Activated CD4-positive, CD25-positive, alpha-beta regulatory T cell treated with anti-CD3 and anti-CD28 coated beads, Interleukin-2, amount 50 U/mL, for 24 hours (primary cell): ENCODE measurements at places on chromosomes 12 and 14.

DNA sequence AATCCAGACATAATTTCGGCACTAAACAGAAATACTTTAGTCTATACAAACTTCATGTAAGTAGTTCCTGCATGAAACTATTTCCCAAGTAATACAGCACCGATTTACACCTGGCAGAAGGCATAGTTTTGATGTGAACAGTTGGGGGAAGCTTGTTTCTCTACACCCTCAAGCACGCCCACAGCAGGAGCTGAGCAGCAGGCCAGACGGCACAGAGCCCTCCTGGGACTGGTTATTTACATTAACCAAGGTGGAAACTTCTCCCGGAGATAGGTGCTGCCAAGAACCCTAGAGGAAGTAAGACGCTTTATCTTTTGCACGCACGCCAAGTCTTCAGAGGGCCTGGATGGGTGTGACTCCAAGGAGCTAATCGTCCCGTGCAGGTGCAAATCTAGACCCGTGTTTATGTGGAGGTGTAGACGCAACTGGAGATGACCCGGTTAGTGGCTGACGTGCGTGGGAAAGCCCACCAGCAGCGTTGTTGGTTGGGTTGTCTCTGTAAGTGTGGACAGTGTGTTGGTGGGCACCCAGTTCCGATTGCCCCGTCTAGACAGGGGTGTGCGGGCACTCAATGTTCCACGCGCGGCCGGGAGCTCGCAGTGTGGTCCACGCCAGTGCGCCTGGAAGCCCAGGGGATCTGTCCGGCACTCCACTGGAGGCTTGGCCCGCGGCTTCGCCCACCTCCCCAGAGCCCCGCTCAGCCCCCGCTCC is 767 bp upstream of the TCP11L2 start:
- peak; percentile 25 for ATAC-seq

DNA sequence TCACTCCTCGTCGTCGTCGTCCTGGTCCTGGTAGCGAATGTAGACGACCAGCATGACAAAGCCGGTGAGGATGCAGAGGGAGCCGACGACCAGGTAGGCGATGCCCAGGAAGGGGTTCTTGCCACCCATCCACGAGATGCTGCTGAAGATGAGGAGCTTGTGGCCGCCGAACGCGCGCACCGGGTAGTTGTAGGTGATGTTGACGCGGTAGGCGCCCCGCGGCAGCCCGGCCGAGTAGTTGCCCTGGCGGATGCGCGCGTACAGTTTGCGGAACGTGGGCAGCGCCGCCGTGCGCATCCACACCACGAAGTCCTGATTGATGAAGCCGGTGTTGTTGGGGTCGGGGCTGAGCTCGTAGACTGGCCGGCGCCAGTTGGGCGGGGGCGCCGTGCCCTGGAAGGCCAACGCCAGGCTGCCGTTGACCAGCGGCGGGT is 1.0 kb downstream of the TMEM30B start:
- peak; percentile 31 for ATAC-seq

DNA sequence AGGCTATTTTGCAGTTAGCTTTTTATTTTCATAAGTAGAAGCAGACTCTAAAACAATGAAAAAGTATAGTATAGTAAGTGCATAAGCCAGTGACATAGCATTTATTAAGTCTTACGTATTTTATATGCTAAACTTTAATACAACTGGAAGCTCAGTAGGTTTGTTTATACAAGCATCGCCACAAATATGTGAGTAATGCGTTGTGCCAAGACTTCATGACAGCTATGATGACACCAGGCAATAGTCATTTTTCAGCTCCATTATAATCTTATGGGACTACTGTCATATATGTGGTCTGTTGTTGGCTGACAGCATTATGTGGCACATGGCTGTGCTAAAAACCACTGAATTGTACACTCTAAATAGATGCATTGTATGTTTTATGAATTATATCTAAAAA is 40.3 kb downstream of the SLC38A2 start:
- no peak for ATAC-seq

DNA sequence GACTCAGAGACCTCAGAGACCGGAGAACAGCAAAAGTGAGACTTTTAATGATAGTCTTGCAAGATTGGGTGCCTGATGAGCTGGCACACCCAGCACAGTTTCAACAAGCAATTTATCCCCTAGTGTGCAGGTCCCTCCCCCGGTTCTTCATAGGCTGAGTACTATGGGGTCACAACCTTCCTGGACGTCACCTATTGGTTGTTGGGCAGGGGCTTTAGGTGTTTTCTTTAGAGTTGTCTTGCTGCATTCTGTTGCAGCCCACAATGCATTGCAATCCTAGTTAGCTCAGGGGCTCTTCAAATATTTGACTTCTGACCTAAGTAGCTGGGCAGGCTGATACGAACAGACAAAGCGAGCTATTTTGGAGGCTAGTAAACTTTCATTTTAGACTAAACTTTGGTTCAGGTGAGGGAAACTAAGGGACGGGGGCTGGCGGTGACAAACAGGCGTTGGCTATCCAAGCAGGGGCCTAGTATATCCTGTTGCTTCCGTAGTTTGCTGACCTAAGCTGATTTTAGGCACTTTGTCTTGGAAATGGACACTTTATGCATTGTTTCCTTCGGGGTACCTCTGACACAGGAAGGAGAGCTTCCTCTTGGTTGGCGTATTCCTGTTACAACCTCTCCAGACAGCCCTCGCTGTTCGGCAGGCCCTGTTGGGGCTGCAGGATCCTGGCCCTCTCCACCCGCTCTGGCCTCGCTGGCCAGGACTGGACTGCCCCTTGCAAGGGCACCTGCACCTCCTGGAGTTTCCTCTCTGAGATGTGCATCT is 14.1 kb downstream of the SIVA1 start:
- no peak for ATAC-seq

- no peak for ATAC-seq
These were observed 651.6 kb upstream of the LRFN5 start for GRCh38 chr14:40955131-40955505.

GRCh38 chr14:83913476-83913875 is 1616.5 kb upstream of the FLRT2 start:
- ATAC-seq, result no peak

- ATAC-seq, result no peak
These were observed 5.0 kb upstream of the DUSP6 start for GRCh38 chr12:89357297-89357730.

- no peak for ATAC-seq
These were observed 35.2 kb downstream of the PIWIL1 start for GRCh38 chr12:130372936-130373335.

GRCh38 chr12:24584032-24584675 is 364.7 kb downstream of the BCAT1 start:
- ATAC-seq, result no peak

- no peak for ATAC-seq
These were observed 70.4 kb downstream of the CHGA start for GRCh38 chr14:92993302-92993701.

GRCh38 chr14:100962494-100962893 is 59.0 kb upstream of the RTL1 start:
- no peak for ATAC-seq

DNA sequence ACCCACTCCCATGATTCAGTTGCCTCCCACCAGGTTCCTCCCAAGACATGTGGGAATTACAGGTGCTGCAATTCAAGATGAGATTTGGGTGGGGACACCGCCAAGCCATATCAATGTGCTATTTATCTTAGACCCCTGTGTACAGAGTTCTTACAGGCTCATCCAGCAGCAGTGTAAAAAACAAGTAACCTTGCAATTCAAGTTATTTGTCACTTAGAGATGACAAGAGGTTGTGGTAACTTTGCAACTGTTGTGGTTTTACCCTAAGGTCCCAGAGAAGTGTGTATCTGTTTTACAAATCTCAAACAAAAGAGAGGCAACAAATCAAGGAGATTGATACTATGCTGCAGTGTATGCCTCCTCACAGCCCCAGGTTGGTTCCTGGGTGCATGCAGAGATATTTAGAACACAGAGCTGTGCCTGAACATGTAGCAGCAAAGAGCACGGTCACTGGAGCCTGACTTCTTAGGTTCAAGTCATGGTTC is 11.5 kb upstream of the HELB start:
- ATAC-seq, result peak; percentile 33

DNA sequence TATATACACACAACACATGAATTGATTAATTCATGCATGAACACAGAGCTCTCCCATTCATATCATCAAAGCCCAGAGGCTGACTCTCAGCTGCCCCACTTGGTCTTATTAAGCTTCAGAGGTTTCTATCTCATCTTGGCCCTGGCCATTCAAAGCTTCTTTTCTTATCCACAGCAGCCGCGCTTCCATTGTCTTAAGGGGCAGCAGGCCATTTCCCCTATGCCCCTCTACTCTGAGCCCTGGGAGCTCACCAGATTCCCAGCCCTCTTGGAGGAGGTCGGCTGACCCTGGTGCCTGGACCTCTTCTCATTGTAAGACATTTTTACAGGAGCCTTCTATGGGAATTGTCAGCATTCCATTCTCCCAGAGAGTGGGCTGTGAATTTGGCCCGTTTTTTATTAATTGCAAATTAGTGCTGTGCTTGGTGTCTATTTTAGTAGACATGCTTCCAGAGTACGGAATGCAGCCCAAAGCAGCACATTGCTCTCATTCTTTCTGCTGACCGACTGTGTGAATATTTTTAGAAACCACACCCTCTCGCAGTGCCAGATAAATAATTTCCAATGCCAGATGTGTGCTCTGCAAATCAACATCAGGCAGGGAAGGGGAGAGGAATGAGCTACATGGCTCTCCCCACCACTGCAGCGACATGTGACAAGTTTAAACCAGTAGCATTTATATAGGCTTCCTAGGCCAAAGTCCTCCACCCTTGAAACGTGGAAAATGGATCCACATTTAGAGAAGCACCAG is 58.5 kb downstream of the NUAK1 start:
- ATAC-seq, result no peak

DNA sequence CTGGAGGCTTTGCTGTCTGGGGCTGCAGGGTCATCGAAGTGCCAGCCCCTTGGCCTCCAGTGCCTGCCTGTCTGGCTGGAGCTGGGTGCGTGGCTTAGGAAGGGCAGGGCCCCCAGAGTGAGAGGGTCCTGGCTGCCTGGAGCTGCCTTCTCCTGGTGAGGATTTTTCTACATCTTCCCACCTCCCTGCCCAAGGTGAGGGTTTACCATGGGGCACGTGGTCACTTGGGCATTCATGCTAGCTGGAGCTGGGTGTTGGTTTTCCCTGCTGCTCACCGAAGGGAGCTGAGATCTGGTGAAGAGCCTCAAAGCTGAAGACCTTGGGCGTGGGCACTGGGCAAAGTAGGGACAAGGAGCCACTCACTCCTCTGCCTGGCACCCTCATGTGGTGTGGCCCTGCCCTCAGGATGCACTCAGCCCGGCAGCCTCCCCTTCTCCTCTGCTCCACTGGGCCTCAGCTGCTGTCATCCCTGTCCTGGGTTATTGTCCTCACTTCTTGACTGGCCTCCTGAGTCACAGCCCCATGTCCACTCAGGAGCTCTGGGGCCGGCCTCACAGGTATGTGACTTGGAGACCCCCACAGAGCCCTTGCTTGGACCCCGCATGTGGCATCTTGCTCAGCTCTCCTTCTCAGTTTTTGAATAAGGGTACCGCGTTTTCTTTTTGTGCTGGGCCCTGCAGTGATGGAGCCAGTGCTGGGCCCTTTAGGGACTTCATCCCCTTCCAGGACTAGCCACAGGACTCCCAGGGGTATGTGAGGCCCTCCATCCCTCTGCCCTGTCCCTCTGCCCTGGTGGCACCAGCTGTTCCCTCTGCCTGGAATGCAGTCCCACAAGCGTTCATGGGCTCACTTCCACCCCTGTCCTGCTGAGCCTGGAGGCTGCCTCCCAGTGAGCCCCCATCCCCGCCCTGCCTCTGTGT is 1.6 kb downstream of the CEP170B start:
- ATAC-seq, result no peak

- ATAC-seq, result no peak
These were observed 125.1 kb upstream of the GARIN6 start for GRCh38 chr12:99522456-99522855.

GRCh38 chr12:25433581-25434325 is 119.3 kb downstream of the LMNTD1 start:
- no peak for ATAC-seq

DNA sequence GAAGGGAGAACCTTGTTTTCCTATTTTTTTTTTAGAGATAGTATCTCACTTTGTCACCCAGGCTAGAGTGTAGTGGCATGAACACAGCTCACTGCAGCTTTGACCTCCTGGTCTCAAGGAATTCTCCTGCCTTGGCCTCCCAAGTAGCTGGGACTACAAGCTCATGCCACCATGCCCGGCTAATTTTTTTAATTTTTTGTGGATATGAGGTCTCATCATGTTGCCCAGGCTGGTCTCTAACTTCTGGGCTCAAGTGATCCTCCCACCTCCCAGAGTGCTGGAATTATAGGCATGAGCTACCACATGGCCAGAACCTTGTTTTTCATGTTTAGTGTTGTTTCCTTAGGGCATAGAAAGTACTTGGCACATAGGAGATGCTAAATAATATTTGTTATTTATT is 13.5 kb downstream of the MANSC1 start:
- no peak for ATAC-seq

GRCh38 chr14:61562321-61563161 is 132.8 kb upstream of the HIF1A start:
- peak; percentile 99 for ATAC-seq

DNA sequence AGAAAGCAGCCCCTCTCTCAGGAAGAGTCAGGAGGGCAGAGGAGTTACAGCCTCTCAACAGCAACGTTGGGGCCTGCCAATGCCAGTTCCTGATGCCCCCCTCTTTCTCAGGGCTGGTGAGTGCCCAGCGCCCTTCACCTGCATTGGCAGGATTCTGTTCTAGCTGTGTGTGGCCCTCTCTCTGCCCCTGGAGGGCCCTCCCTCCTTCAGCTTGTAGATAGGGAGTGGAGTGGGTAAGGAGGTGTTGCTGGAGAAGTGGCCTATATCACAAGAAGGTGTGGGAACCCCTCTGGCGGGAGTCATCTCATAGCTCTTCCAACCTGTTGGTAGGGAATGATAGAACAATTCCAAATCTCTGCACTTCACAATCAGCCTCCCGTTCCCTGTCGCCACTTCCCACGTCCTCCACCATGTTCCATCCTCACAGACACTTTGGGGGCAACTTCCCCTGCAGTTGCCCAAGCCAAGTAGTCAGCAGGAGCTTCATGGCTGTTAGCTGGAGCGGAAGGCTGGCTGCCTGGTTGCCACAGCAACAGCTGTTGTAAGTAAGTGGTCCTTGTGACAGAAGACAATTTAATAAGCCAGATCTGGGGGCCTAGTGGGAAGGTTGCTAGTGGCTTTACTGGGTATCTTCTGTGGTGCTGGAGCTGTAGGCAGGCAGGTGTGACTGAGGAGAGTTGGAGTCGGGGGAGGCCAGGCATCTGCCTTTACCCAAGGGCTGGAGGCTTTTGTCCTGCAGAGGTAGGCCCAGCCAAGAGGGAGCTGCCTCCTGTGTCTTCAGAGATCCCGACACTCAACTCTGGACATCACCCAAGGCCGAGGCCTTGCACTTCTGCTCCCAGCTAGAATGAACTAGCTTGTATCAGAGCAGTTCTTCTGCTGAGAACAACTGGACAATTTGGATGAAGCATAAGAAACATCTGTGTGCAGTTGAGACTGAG is 38.4 kb downstream of the GALNT16 start:
- ATAC-seq, result no peak

GRCh38 chr14:101627915-101628262 is 66.6 kb downstream of the DIO3 start:
- no peak for ATAC-seq
